ENCODE measurements at places on chromosomes 4 and X.

GRCh38 chr4:87541956-87542709 lies 13.0 kb upstream of the SPARCL1 start:
- no peak for DNase-seq

DNA sequence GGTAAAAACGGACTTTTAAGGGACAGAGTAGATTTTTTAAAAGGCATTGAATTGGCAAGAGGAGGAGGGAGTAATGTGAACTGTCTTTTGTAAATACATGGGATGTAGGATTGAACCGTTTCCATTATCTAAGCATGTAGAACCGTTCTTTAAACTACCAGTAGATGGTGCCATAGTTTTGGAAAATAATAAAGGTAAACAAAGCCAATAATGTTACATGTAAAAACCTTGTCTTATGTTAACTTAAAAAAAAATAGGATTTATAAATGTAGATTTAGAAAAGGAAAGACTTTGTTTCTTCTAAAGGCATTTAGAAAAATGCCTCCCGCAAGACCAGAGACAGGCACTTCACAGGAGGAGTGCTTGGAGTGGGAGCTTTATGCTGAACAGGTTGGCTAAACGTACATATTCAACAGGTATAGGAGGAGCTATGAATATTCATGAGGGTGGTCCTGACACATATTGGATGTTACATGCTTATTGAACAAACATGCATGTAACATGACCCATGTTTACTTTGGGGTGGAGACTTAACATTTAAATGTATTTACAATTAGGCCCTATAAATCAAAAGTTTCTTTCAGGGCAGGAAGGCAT lies 45.5 kb upstream of the FAM241A start:
- peak; percentile 73 for DNase-seq

- no peak for DNase-seq
Observed at GRCh38 chr4:83917572-83917971, 381.7 kb downstream of the GPAT3 start.

- DNase-seq = peak; percentile 6
Observed at GRCh38 chrX:109936114-109936513, 66.8 kb upstream of the TMEM164 start.

- peak; percentile 34 for DNase-seq
Observed at GRCh38 chrX:85922821-85923220, 124.5 kb downstream of the CHM start.

GRCh38 chrX:13868591-13868990 lies 51.7 kb upstream of the GPM6B start:
- DNase-seq = peak; percentile 29

GRCh38 chrX:126551725-126552312 lies 795 bp downstream of the DCAF12L1 start:
- DNase-seq = no peak

DNA sequence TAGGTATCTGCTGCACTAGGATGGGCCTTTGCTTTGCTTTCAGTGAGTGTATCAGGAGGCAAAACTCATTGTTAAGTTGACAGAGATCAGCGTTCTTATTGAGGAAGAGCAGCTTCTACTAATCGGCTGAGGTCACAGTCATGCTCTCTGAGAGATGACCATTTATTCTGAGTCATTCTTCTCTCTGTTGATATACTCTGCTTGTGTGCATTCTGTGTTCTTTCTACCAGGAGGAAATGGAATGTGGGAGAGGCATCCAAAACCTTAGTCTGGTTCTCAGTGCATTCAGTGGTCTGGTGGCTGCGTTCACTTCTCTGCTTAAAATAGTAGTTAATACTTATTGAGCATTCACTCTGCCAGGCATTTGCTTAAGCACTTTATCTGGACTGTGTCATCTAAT lies 66.2 kb downstream of the RRAGB start:
- DNase-seq = no peak

- DNase-seq = no peak
Observed at GRCh38 chrX:154352012-154352401, 22.4 kb downstream of the FLNA start.

- DNase-seq = peak; percentile 6
Observed at GRCh38 chrX:63713526-63713925, 71.5 kb downstream of the ARHGEF9 start.

- no peak for DNase-seq
Observed at GRCh38 chrX:15310117-15310516, 5.3 kb downstream of the ASB11 start.

- DNase-seq = peak; percentile 60
Observed at GRCh38 chr4:140149846-140150635, 3.9 kb downstream of the MAML3 start.

GRCh38 chr4:85787133-85787532 lies 312.2 kb downstream of the ARHGAP24 start:
- peak; percentile 81 for DNase-seq

- DNase-seq = no peak
Observed at GRCh38 chr4:114729068-114729738, 130.6 kb downstream of the UGT8 start.

DNA sequence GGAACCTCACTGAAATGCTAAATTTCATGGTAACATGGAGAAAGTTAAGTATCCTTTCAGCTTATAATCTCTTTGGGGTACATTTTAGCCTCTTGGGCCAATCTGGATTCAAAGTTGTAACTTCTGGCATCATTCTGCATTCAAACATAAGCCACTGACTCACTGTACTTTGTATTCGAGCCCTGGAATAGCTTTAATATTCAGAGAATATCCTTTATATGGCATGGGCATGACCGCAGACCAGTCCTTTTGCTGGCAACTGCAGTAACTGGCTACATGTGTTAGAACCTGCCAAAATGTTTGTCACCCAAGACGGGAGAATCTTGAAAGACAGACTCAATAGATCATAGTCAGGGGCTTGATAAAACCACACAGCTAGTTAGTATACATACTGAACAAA lies 3.3 kb downstream of the GASK1B start:
- peak; percentile 23 for DNase-seq

- DNase-seq = no peak
Observed at GRCh38 chrX:43827791-43828190, 54.5 kb downstream of the MAOB start.

GRCh38 chr4:139866276-139866962 lies 200.8 kb downstream of the MGST2 start:
- DNase-seq = no peak

DNA sequence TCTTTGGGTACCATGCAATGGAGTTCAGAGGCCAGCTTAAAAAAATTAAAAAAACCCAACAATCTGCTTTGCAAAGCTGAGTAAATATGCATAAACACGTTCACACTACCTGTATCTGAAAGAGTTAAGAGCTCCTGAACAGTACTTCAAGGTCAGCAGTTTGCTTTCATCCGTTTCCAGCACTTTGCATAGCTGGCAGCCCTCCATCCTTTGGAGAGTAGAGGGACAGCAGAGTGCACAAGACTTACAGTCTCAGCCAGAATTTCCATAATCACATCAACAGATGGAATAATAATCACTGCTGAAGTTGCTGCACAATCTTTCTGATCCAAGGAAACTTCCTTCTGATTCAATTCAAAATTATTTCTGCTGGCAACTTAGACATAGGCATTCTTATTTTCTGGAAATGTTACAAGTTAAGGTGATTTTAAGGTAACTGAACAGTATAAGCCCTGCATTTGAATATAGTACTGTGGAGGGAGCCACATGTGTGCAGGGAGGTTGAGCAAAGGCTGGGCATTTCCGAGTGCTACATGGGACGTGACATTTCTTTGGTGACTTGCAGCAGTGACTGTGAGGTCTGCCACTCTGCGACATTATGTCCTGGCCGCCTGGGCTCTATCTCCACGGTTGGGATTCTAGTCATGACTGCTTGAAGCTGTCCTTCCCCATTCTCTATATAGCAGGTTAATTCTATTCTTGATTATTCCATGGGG lies 73.5 kb upstream of the EMCN start:
- DNase-seq = no peak

GRCh38 chr4:8010618-8011017 lies 71.0 kb upstream of the AFAP1 start:
- DNase-seq = peak; percentile 61

DNA sequence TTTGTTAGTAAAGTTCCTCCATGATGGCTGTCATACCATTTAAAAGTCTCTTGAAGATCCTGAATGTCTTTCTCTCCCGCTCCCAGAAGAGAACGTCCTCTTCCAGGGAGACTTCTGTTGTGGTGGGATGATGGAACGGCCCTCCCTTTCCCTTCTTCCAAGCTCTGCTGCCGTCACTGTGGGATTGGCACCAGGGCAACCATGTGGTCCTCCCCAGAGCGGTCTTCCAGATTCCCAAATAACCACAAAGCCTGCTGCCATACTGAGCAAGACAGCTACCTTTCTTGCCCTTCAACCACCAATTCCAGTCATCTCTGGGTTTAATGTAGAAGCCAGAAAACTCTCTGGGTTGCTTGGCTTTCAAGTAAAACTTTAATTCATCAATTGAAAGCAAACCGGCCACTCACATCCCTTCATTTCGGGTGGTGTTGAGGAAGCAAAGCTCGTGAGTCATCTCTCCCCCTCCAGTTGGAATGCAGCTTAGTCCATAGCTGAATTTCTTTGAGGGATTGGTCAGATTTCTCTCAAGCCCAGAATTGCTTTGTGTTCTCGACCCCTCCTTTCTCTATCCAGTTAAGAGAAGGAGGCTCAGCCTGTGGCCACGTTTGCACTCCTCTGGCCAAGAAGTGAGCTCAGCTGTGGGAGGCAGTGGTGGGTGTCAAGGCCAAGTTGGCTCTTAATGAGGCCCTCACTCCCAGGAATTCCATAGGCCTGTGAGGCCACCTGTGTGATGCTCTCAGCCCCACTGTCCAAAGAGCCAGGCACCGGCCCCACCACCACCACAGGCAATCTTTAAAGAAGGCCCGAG lies 36.9 kb downstream of the FHDC1 start:
- peak; percentile 97 for DNase-seq

DNA sequence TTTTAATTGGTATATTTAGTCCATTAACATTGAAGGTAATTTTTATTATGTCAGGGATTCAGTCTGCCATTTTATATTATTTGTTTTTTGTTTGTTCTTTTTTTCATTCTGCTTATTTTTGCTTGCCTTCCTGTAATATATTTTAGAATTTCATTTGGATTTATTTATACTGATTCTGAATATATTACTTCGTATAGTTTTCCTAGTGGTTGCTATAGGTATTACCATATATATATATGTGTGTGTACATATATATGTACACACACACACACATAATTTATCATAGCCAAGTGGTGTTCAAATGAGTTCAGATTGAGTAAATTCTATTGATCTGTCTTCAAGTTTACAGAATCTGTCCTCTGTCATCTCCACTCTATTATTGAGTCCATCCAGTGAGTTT lies 11.2 kb downstream of the CITED1 start:
- DNase-seq = no peak

- DNase-seq = no peak
Observed at GRCh38 chr4:42067264-42067663, 76.9 kb downstream of the SLC30A9 start.

- peak; percentile 92 for DNase-seq
Observed at GRCh38 chr4:26032630-26033317, 118.8 kb downstream of the SMIM20 start.

DNA sequence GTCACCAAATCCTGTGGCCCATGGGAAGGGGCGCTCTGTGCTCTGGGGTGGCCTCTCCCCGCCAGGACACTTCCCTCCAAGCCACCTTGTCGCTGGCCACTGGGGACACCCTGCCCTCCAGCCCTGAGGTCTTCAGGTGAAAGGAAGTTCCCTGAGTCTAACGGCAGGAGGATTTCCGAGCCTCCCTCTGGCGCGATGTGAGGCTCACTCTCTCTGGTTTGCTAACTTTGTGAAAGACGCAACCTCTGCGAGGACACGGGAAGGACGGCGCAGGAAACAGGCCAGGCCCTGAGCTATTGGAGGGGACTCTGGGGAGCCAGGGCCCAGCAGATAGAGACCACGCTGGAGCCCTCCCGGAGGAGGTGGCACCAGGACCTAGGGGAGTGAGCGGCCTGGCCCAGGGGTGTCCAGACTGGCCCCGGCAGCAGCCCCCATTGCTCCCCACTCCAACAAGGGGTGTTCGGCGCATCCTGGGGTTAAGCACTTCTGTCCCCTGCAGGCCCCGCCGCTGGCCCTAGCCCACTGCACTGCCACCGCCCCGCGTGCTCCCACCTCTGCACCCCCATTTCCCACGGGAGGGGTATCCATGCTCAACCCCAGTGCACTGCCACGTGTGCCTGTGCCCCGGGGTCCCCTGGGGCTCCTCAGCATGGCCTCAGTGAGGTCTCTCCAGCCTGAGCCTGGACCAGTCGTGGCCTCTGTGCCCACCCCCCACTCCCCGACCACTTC lies 72.2 kb upstream of the MXD4 start:
- DNase-seq = no peak

DNA sequence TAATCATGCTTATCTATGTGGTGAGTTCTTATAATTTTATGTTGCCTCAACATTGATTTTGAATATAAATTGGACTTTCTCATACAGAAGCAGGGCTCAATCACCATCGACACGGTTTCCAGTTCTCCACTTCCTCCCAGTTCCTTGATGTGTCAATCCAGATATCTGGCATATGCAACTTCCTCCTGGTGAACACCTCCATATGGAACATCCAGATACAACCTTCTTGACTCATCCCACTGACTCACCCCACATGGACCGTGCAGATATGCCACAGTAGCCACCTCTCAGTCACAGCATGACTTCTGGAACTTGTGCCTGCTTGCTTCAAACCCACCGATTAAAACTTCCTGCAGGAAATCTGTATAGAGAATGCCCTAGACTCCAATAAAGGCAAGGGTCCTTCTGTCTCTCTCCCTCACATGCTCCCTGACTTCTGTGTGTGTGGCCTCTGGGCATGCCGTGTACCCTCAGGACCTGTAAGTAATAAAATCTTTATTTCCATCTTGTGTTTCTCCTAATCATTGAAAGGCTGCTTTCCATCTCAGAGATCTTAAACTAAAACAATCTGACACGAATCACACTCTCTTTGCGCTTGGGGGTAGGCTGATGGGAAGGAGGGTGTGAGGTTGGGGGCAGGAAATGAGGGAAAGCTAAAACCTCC lies 67.0 kb downstream of the HTRA3 start:
- no peak for DNase-seq

DNA sequence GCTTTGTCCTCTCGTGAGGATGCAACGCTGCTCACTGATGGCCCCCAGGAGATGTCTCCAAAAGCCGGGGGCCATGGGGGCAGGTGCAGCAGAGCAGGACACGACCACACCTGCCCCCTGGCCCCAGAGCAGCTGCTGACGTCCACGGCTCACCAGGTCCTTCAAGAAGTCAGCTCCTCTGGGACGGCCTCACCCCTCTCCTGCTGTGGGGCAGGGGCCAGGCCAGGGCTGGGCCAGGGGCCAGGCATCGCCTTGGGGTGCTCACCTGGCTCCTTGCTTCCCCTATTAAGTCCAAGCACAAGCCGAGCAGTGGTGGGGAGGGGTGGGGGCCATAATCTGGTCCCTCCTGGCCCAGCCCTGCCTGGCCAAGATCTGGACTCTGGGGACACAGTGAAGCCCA lies 28.6 kb upstream of the MXD4 start:
- DNase-seq = no peak

DNA sequence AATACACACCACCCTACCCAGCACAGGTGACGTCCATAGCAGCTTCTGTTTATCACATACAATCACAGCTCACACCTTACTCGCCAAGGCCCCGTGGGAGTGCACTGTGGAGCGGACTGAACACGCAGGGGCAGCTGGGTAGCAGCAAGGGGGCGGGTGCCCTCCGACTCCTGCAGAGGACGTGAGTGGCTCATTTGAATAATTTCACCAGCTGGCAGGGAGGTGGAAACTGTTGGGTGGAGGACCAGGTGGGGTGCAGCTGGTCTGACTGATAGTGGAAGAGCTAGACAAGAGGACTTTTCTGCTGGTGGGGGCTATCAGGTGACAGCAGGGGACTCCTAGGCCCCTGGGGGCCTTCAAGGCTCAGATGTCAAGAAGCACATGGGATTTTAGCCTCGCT lies 16.3 kb downstream of the MAN2B2 start:
- DNase-seq = no peak

Measured in astrocyte of the spinal cord (primary cell).